NCI-H1092 (cell line): ENCODE measurements at places on chromosomes 12 and 14.

DNA sequence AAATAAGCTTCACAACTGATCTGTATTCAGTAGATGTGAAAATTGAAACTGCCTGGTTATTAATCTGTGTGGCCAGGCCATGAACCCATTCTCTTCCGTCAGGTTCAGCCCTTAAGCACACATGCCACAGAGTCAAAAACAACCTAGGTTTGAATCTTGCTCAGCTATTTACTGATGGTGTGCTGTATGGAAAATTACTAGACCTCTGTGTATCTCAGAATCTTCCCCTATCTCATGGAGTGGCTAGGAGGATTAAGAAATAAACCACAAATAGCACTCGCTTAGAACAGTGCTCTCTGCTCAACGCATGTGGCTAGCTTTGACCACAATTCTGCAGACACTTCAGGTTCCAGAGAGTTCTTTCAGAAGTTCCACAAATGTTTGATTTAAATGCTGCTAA is 240.7 kb upstream of the PLEKHG7 start:
- DNase-seq = no peak

DNA sequence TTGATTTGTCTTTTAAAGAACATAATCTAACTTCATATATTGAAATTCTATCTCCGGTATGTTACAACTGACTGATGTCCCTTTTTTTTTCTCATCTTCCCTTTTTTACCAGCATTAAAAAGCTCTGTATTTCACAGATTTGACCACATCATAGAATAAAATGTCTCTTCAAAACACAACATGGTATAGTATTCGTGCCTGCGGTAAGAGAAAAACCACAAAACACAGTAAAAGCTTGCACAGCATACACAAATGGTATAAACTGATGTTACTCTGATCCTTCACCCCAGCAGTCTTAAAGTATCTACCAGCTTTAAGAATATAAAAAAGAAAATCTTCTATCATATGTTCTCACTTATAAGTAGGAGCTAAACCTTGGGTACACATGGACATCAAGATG is 83.4 kb downstream of the HECTD1 start:
- no peak for DNase-seq

GRCh38 chr12:111993292-111994150 is 19.4 kb downstream of the TMEM116 start:
- no peak for DNase-seq

DNA sequence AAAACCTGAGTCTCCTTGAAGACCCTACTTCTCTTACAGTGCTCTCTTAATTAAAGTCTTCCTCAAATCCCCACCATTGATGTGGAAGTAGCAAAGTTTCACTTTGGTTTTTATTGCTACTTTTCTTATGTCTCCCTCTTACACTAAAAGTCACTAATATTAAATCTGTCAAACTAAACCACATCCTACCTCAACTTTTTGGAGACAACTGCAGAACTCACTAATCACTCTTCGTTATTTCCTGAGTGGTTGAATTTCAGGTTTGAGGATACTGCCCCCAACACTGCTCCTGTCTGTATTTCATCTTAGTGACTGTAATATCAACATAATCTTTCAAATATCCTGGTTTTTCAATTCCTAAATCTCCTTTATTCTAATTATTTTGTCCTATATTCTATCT is 213.0 kb upstream of the PDE3A start:
- no peak for DNase-seq

DNA sequence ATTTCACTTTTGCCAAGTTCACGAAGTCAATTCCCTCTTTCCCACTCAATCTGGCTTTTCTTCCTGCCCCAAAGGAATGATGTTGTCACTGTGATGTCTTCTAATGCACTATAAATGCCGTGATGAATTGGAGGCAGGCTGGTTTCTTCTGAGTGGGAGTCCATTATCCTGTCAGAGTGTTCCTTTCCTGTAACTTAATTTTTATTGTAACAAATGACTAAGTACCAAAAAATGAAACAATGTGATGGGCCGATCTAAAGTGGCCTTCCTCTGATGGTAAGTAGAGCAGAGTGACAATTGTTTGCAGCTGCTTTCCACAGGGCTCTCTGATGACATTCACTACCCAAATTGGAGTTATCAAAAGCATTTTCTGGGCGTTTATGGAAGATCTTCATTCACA is 22.2 kb downstream of the TMEM30B start:
- no peak for DNase-seq

DNA sequence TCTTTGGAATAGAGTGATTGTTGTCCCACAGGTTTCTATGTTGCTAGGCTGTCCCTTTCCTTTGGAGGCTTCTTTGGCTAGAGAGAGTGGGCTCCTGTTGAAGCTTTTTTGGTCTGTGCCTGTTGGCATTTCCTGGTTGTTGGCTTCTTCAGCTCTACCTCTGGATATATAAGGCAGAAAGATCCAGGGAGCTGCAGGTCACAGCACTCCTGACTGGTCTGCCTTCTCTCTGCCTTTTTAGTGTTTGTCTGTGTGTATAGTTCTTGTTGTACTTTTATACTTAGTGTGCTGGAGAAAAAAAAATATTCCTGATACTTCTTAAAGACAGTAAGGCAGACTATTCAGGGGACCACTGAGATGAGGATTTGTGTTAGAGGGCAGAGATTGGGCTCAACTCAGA is 202.7 kb downstream of the FBXL14 start:
- no peak for DNase-seq

DNA sequence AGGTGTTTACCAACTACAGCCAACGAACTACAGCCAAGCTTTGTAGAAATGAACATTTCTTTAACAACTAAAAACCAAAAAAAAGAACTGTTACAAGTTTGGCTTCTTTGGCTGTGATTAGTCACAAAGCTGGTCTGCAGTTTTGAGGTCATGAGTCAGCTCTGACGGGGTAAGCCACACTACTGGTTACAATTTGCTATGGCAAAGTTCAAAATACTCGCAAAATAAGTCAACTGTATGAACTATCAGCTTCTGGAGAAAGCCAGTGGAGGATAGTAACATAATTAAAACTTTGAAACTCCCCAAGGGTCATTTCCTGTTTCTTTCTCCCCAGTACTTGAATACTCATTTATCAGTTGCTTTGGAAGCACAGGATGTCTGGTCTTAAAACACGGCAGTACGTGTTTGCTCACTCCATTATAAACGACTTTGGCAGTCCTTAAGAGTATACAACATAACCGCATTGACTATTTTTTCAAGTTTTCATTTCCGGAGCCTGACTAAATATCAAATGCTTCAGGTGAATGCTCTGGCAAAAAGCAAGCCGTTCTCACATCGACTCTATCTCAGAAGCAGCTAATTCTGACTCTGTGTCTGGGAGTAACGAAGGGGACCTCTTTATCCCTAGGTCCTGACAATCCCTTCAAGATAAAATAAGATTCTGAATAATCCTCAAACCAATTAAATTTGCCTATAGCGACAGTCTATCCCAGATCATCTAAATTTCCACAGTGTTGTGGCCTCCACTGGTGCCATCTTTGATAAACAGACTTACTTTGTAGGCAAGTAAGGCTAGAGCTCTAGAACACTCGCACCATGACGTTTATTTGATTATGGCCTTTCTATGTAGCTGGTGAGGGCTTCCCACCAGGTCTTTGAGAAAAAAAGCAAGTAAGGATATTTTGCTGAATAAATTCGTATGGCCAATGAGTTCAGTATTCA is 10.6 kb downstream of the PHLDA1 start:
- no peak for DNase-seq

DNA sequence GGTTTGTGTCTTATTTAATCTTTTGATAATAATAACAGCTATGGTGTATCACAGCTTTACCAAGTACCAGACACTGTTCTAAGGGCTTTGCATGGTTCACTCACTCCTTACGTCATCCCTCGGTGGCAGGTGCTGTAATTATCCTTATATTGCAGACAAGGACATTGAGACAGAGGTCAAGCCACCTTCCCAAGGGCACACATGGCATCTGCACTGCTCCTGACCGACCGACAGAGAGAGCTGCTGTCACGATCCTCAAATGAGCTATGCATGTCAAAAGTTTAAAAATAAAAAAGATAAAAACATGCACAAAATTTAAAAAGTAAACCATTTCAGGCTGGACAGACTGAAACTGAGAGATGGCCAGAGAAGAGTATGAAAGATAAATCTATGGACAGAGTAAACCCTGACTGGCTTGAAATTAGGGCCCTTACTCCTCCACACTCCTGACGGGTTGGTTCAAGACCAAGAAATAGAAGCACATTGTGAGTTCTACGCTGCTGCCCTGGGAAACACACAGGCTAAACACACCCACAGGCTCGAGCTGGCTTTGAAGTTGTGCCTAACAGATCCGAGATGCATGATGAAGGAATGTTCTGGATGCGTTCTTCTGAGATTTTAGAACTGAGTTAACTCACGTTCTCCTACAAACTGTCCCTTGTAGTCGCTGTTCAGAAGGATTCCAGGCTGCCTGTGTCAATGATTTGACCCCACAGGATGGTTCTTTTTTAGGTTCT is 268.7 kb downstream of the ZFP36L1 start:
- DNase-seq = no peak

DNA sequence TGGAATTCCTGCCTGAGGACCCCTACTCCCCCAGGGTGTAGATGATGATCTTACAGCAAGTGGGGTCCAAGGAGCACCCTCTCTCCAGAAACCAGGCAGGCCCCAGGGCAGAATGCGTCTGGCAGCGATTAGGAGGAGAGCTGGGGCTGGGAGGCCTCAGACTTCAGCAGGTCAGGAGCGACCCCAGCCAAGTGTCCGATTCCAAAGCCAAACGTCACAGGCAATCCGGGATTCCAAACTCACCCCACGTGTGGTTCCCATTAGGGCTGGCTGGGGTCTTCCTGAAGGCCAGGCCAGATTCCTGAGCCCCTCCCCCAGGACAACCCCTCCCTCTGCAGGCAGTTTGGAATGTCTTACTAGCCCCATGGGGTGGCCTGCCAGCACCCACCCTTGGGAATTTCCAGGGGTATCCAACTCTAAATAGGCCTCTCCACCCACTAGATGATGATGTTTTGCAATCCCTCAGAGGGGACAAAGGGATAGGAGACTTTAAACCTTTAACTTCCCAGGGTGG is 17.3 kb upstream of the FIGNL2 start:
- no peak for DNase-seq

DNA sequence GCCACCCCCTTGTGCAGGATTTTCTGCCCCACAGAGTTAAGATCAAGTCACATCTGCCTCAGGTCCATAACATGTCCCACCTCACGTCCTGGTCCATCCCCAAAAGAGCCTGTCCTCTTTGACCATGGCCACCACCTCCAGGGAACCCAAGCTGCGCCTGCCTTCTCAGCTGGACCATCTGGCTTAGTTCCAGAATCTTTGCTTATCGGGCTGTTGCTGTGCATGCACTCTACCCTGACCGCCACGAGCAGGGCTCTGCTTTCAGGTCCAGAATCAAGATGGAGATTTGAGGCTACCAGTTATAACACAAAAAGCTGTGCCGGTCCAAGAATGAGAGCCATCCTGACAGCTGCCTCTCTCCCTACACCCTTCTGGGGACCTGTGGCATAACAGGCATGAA is 326.7 kb downstream of the DPF3 start:
- no peak for DNase-seq

- no peak for DNase-seq
Measured at GRCh38 chr12:73181244-73181643, 909.1 kb downstream of the TRHDE start.

DNA sequence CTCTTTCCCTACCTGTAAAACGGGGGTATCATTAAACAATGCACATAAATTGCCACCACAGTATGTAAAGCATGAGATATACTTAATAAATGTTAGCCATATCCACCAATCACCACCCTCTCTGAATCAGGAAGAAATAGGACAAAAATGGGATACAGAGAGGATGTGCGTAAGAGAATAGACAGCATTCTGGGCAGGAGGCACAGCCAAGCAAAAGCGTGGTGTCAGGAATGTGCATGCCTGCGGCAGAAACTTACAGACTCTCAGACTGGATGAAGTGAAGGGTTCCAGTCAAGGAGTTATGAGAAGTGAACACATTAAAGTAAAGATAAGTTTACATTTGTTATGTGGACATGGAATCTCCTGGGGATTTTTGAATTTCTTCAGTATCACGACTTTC is 121.7 kb upstream of the MDM1 start:
- DNase-seq = no peak
